ENCODE measurements at places on chromosomes 2 and 18. TPM values are rescaled to one million over a fixed set of nuclear protein-coding genes. Genes with fewer than 3 reads are reported as not detected.

DNA sequence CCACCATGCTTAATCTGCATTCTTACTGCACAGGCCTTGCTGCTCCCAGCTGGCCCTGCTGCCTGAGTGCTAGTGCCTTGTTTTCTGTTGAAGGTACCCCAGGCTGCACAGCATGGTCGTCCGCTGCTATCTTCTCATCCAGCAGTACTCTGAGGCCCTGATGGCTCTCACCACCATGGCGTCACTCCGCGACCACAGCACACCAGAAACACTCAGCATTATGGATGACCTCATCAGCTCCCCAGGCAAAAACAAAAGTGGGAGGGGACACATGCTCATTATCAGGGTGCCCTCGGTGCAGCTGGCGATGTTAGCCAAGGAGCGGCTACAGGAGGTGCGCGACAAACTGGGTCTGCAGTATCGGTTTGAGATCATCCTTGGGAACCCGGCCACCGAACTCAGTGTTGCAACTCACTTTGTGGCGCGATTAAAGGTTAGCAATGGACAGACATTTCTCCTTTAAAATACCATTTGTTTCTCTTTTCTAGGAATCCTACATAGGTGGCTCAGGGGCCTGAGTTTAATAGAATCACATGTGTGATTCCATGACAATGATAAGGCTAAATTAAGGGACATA lies 110.5 kb downstream of the ESCO1 start:
- DNase-seq = no peak

DNA sequence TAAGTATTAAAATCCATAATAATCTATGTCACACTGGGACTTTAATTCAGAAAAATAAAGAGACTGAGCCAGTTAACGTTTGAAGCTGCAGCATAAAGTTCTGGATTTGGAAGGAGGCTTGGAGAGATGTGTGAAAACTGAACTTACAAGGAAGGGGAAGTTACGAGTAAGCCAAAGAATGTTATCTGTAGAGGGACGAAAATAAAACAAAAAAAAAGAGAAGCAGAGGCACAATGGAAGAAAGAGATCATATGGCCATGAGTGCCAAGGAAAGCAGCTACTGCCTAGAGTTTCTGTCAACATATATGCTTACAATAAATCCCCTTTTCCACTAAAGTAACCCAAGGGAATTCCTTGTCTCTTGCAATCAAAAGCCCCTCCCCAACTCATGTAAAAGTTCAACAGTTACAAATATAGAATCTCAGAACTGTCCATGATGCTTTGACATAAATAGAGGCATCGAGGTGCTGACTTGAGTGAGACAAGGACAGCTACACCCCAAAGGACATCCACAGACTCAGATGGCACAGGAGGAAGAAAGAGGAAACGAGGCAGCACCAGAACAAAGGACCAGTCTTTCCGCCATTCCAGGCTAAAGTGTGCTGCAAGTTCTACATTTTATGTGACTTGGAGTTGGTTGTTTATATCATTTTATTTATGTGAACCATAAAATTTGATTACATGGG lies 16.1 kb upstream of the ARL5A start:
- no peak for DNase-seq

DNA sequence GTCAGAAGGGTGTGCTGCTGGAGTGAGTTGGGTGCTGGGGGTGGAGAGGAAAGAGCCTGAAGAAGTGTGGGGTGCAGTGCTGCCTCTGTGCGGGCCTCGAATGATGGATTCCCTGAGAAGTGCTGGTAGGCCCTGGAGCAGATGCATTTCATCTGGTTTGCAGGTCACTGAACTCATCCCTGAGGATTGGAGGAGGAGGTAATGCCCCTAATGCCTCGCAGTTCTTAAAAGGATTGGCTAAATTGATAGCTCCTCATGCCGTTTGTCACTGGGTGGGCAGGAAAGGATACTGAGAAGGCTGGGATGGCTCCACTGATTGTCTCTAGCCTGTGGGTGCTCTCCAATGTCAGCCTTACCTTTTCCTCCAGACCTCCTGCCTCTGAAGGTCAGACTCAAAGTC lies 74.1 kb downstream of the CTIF start:
- DNase-seq = no peak

Gene ARID5A
- 6.1 TPM for total RNA-seq

DNA sequence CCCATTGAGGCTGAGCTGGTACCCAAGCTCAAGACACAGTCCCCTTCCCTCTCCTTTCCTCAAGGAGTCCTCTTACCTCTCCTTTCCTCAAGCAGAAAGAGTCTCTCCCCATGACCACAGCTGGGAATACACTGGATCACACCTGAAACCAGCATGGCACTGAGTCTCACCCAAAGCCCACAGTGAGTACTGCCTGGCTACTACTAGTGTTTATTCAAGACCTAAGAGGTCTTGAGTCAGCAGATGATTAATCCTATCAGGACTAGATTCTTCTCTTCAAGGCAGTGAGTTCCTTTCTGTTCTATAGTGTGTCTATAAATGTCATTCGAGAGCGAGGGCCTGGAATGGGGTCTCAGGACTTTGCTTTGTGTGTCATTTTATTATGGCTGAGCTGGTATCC lies 111.4 kb downstream of the METTL4 start:
- DNase-seq = peak; percentile 67

GRCh38 chr2:178650554-178650953 lies 156.7 kb downstream of the TTN start:
- no peak for DNase-seq

Gene CCDC178
- not detected for total RNA-seq

- DNase-seq = no peak
Measured at GRCh38 chr2:151833984-151834383, 5.8 kb upstream of the ARL5A start.

DNA sequence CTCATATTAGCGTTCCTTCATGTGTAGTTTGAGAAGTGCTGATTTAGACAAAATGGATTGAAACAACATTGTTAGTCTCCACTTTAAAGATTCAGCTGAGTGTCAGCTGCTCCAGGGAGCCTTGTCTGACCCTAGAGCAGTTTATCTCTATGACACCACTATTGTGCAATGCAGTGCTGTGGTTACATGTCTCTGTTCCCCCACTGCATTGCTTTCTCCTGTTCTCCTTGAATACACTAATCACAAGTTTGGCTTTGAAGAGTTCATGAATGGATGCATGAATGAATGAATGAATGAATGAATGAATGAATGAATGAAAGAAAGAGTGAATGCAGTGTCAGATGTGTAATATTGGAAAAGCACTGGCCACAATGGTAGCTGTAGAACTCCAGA lies 38.3 kb downstream of the GCG start:
- DNase-seq = no peak

Gene PRR30
- total RNA-seq = not detected

DNA sequence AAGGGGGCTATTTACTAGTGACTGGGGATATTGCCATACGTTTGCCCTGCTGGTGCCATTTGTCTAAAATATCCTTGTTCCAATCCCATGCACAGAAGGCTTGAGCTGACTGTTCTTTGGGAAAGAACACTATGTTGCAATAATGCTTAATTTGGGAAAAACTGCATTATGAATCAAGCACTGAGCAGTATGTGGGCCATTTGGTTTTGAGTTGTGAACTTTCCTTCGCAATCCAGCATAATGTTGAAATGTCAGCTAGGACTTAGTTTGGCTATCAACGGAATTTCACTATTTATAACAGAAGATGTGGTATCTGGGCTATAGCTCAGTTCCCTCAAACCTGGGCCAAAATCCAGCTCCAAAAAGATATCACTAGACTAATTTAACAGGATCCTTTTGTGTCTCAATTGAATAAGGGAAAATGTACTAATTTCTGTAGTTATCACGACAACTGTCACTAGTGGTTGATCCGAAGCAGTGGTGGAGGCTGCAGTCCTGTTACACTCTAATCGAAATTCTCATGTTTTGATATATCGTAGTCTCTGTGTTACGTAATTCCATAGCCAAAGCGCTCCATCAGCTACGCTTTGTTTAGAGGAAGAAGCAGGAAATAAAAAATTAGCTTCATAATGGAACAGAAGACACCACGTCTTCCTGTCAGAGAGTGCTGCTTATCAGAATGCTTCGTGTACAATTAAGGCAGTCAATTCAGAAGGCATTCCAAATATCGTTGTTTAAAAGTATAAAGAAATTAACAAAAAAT lies 686.8 kb upstream of the SALL3 start:
- no peak for DNase-seq

Gene TSGA10
- total RNA-seq = 3.6 TPM

DNA sequence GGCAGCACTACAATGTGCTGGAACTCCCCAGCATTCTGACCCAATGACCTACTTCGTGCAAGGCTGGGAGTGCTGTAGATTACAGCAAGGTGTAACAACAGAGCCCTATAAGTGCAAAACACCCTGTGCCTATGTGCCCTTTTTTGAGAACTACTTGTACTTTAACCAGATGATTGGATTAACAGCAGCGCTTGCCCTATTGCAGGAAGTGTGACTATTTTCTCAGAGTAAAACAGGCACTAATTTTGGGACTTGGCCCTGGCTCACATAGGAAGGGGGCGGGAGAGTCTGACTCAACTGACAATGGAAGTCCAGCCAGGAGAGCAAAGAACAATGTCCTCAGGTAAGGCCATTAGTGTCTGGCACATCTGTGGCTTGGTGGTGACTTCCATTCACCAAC lies 35.6 kb upstream of the RNF125 start:
- DNase-seq = no peak

DNA sequence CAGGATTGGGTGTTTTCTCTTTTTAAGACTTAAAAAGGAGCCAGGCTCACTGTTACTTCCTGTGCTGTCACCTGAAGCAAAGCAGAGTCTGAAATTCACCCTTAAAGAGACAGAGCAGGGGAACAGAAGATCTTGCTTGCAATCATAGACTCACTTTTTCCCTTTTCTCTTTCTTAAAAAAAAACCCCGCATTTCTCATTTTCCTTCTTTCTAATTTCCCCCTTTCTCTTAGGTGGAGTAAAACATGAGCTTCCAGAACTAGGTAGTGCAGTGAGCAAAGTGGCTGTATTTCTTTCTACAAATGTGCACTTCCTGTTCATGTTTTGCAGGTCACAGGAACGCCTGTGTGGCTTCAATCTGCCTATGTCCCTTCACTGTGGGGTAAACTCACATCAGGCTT lies 381.2 kb downstream of the LPIN1 start:
- DNase-seq = no peak

GRCh38 chr2:216242365-216242764 lies 129.9 kb downstream of the MARCHF4 start:
- no peak for DNase-seq

Gene ITPRID2
- 113 TPM for total RNA-seq

- DNase-seq = no peak
Measured at GRCh38 chr2:68157002-68157401, 686 bp upstream of the PNO1 start.

Gene ABHD1
- 0.36 TPM for total RNA-seq

- DNase-seq = no peak
Measured at GRCh38 chr2:162782138-162782537, 56.4 kb downstream of the KCNH7 start.

- DNase-seq = no peak
Measured at GRCh38 chr18:10138719-10139118, 224.9 kb downstream of the VAPA start.

Gene CCDC102B
- 2.2 TPM for total RNA-seq

- no peak for DNase-seq
Measured at GRCh38 chr2:234823196-234823876, 128.5 kb upstream of the SH3BP4 start.

GRCh38 chr2:8452296-8452695 lies 229.6 kb upstream of the ID2 start:
- no peak for DNase-seq

DNA sequence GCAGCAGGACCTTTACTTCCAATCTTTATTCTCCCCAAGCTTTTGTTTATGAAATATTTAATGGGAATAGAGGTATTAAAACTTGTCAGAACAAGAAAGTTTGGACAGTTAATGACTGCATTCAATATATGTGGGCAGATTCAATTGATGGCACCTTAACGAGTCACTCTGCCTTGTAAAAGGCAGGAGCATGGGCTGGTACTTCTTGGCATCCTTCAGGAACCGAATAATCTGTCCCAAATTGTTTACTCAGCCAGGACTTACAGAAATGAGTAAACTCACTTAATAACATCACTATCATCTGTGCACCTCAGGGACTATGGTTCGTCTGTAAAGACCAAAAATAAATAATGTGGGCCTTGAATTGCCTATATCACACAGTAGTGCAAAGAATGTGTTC lies 1280.3 kb upstream of the TMEFF2 start:
- no peak for DNase-seq

GRCh38 chr2:237196866-237197618 lies 111.4 kb downstream of the COPS8 start:
- peak; percentile 87 for DNase-seq

Gene NR4A2
- 12.0 TPM for total RNA-seq

Gene BMP10
- not detected for total RNA-seq

Gene SCG2
- 0.98 TPM for total RNA-seq

DNA sequence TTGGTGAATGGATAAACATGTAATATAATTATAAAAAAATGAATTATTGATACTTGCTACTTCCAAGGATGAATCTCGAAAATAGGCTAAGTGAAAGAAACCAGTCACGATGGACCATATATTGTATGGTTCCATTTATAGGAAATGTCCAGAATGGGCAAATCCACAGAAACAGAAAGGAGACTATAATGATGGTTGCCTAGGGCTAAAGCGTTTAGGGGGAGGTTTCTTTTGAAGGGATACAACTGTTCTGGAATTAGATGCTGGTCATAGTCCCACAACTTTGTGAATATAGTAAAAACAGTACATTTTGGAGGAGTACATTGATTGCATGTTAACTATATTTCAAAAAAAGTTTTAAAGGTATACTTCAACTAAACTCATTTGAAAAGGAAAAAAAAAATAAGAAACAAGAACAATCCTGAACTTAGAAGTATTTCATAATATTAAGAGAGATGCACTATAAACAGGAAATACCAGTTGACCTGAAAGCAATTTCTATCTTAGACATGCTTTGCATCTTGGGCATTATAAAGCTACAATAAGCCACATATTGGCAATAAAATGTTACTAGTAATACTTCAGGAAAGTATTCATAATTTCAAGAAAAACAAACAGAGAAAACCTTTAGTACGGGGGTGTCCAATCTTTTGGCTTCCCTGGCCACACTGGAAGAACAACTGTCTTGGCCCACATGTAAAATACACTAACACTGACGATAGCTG lies 130.0 kb downstream of the C2orf74 start:
- no peak for DNase-seq

Gene TLX2
- 3.4 TPM for total RNA-seq

- no peak for DNase-seq
Measured at GRCh38 chr18:45352874-45353273, 262.4 kb upstream of the SLC14A2 start.

DNA sequence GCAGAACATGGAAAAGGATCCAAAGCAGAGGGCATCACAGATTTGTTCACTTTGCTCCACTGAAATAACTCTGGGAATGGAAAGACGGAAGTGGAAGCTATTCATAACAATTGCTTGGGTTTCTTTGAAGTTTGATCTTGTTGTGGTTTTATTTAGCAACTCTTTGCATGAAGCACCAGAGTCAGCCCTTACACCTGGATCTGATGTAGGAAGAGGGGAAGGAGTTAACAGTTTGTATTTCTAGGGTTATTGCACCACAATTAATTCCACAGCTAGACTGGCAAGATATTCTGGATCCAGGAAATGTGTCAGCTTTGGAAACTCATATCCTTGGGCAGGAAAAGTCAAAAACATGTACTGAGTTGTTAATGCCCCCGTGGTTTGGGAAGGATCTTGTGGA lies 1143.4 kb downstream of the CNTNAP5 start:
- DNase-seq = no peak

Data from PC-3 (cell line).